ENCODE measurements at places on chromosomes 11 and 22.

- DNase-seq = no peak
Observed at GRCh38 chr11:12674936-12675696, 895 bp downstream of the TEAD1 start.

- DNase-seq = no peak
Observed at GRCh38 chr11:65918211-65919140, at the start of gene C11orf68. Gene C11orf68, minus strand, starts transcription at chr11:65919062. Its CDS starts 31 bp downstream, at chr11:65919031.

DNA sequence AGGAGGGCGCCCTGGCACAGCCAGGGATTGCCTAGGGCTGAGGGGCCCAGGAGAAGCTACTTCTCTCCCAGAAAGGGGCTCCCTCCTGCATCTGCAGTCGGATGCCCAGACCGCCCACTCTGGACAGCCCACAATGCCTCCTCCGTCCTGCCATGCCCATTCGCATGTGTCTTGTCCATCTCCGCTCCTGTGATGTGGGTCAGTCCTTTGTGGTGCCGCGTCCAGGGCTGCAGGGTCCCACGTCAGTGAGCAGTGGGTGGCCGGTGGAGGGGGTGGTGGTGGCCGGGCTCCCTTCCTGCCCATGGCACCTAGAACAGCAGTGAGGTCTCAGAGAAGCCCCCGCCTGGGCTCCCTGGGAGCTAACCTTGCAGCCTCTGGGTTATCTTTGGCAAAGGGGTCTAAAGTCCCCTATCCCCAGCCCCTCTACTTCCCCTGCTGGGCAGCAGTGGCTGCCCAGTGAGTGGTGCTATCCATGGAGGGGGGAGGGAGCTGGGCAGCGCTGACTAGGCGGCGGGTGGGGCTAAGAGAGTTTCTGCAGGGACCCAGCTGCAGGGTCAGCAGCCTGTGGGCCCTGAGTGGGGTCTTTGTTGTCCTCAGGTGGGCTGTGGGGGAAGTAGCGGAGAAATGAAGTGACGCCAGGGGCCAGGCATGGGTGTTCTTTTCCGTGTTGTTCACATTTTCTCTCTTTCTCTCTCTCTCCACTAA lies 41.1 kb downstream of the KCNC1 start:
- DNase-seq = no peak

DNA sequence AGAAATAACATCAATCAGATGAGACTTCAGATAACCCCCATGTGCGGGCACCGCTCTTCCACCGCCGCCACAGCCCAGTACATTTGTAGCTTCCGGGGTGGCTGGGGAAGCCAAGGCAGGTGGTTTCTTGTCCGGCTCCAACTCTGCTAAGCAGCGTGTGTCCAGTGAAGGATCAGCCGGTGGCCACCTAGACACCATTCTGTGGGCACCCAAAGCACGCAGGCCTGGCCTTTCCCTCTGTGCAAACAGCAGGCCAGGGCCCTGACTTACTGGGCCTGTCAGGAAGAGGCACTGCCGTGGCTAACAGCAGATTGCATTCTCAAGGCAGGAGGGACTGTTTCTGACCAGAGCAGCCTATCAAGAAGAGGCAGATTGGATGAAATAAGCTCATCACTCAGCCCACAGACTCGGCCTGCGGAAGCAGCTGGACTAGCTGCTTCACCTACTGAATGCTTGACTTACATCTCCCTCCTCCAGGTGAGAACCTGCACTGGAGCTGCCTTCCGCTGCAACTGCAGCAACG lies 74.8 kb downstream of the ETS1 start:
- no peak for DNase-seq

GRCh38 chr11:116862185-116862584 lies 24.8 kb upstream of the APOA1 start:
- no peak for DNase-seq

DNA sequence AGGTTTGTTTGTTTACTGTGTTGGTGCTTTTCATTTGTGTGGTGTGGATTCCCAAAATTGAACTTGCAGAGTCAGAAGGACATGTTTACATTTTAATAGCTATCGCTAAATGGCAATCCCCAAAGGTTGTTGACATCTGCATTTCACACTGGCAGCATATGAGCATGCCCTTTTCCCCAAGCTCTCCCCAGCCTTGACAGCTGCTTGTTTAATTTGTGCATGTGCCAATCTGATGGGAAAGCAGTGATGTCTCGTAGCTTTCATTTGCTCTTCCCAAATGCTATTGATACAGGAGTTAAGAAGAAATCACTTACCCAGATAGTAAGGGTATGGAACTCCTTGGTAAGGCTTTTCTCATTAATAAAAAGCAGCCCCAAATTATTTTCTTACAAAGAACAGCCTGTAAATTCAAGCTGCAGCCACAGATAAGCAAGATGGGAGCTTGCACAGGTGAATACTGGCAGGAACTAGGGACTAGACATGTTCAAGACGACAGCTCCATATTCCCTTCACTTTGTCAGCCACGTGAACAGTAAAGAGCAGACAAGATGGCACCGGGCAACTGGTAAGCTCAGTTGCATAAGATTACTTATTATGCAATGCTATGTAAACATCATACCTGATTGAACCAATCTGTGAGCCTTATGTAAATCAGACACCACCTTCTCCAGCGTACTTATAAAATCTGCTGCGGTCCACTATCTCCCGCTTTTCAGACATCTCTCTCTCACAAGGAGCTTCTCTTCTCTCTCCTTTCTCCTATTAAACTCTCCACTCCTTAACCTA lies 87.4 kb downstream of the IGLL5 start:
- DNase-seq = no peak

GRCh38 chr11:13134066-13134465 lies 125.0 kb downstream of the RASSF10 start:
- DNase-seq = no peak

- no peak for DNase-seq
Observed at GRCh38 chr11:1410366-1411291, 20.9 kb downstream of the BRSK2 start.

- DNase-seq = no peak
Observed at GRCh38 chr11:106840947-106841346, 177.3 kb downstream of the GUCY1A2 start.

- no peak for DNase-seq
Observed at GRCh38 chr22:44361391-44362126, 48.8 kb upstream of the SHISAL1 start.

DNA sequence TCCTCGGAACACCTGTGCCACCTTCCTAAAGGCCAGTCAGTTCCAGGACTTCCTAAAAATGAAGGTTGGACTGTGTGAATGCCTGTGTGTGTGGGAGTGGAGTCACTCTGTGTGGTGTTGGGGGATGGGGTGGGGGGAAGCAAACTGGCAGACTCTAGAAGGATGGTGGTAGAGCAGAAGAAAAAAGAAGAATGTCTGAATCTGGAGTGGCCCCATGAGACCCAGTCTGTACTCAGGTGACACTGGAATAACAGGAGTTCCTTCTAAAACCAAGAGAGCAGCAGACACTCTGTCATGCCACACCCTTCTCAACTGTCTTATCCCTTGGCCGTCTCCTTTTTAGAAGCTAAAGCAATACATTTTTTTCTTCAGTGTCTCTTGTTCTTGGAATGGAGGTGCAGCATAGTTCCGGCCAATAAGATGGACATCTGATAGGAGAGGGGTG lies 82.9 kb downstream of the MAML2 start:
- no peak for DNase-seq

DNA sequence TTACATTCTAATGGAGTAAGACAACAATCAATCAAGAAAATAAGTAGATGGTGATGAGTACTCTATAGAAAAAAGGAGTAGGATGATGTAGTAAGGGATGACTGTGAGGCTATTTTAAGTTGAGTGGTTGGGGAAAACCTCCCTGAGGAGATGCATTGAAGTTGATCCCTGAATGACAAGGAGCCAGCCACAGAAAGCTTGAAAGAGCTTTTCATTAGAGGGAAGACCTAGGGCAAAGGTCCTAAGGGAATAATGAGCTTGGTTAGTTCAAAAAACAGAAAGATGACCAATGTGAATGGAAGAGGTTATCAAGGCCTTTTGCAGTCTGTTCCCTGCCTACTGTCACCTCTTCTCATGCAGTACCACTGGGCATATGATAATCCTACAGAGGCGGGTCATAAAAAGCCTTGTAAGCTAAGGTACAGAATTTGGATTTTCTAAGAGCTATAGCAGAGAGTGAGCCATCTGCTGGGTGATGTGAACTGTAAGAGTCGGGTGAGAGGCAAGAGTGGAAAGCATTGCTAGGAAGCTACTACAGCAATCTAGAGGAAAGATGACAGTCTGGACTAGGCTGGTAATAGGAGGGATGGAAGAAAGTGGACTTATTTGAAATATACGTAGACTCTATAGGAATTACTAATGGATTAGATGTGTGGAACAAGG lies 3.1 kb downstream of the PPP2R1B start:
- DNase-seq = no peak

GRCh38 chr22:43878831-43879550 lies 12.8 kb downstream of the PNPLA5 start:
- DNase-seq = no peak

DNA sequence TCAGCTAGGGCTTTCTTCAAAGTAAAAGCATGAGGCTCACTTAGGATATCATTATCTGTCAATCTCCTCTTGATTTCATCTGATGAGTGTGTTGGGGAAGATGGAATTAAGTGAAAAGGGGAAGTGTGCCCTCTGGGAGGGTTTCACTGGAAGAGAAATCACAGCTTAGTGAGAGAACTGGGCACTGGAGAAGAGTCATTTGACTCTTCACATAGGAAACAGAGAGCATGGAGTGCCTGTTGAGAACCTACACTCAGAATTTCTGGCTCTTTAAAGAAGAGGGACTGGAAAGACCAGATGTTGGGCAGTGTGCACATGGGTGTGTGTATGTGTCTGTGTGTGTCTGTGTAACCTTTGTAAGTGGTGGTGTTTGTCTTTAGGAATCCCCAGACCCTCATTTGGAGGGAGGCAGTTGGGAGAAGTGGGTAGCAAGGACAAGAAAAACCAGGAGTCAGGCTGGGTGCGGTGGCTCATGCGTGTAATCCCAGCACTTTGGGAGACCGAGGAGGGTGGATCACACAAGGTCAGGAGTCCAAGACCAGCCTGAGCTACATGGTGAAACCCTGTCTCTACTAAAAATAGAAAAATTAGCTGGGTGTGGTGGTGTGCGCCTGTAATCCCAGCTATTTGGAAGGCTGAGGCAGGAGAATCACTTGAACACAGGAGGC lies 10.0 kb downstream of the STX3 start:
- no peak for DNase-seq

- no peak for DNase-seq
Observed at GRCh38 chr11:38718049-38718448, 2120.0 kb upstream of the RAG2 start.

- no peak for DNase-seq
Observed at GRCh38 chr11:36240801-36241200, 48.4 kb downstream of the COMMD9 start.

GRCh38 chr11:109695696-109696095 lies 273.7 kb downstream of the C11orf87 start:
- DNase-seq = peak; percentile 38

All from fibroblast of skin of right quadriceps (primary cell).